Activated CD8-positive, alpha-beta T cell treated with anti-CD3 and anti-CD28 coated beads, Interleukin-2, amount 10 ng/mL, durations not matched to agents 7 days and 5 days (primary cell): ENCODE measurements at places on chromosomes 2 and 18.

DNA sequence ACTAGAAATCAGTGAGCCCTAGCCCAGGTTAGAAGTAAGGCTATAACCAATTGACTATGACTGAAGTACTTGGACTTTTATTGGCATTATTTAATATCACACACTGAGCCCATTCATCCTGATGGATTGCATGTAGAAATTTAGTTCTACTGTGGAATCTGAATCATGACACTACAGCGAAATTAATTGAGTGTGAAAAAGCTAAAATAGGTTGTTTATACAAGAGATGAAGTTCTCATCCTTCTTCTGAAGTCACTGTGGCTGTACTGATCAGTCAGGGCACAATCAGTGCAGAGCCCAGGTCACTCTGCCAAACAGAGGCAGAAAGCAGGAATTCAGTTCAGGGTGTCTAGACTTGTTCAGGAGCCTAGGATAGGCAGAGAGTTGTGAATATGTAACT is 158.9 kb downstream of the BABAM2 start:
- DNase-seq = no peak

- no peak for DNase-seq
These were observed 20.2 kb upstream of the B3GNT2 start for GRCh38 chr2:62175728-62176127.

- DNase-seq = peak; percentile 60
These were observed 37.0 kb upstream of the TMEM18 start for GRCh38 chr2:714005-714741.

DNA sequence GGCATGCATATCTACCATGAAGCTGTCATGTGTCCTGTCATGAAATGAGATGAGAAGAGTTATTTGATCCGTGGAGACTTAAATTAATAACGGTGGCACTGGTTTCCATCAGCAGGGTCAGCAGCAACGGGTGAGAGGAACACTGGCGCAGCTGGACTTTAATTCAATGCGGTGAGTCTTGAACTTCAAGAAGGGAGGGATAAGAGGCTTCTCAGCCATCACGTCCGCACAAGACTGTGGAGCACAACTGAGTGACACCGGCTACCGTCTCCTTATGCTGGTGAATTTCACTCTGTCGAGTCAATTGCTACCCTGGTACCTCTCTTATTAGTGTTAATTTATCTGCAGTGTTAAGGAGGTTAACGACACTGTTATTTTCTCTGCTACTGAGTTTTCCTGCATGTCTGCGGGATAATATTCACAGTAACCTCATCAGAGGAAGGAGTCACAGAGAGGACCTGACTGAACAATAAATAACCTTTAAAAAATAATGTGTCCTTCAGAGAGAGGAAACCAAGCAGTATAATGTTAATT is 236.8 kb downstream of the EPHA4 start:
- no peak for DNase-seq
